ENCODE measurements at places on chromosomes 11 and 22.

- DNase-seq, result no peak
These were observed 31.3 kb upstream of the RRM1 start for GRCh38 chr11:4063348-4063747.

DNA sequence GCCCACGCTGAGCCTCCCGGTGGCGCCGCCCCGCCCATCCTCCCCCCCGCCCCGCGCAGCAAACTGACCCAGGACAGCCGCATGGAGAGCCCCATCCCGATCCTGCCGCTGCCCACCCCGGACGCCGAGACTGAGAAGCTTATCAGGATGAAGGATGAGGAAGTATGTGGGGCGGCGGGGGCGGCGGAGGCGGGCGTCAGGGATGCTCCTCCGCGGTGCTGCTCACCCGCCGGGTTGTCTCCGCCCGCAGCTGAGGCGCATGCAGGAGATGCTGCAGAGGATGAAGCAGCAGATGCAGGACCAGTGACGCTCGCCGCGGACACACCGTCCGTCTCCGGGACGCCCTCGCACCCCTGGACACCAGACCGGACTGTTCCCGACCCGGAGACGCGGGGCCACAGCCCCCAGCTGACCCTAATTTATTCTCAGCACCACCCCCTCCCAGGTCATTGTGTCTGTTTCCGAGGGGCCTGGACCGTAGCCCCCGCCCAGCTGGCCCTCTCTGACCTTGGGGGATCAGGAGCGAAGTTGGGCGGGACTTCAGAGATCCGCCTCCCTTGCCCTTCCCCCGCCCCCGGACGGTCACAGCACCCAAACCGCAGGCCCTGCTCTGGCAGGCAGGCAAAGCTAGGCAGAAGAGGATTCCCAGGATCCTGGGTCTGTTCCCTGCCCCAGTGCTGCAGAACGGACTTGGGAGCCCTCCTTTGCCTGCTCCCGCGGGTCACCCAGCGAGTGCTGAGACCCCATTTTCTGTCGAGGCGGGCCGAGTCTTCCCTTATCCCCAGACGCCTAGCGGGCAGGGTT, 959 bp upstream of the GP1BB start:
- no peak for DNase-seq

DNA sequence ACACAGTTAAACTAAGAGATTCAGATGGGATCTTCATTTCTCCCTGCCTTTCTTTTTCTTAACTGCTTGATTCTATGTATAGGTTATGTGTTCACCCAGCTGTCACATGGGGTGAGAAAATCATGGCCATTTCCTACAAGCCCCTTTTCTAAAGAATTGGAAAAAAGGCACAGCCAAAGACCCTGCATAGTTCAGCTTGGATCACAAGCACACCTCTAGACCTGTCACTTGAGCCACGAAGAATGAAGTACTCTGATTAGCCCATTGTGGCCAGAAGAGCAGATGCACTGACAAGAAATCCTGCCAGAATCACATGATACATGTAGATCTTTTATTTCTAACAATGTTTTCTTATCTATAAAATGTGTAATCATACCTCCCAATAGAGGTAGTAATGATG, 69.7 kb downstream of the RAB38 start:
- no peak for DNase-seq

- DNase-seq, result no peak
These were observed 32.7 kb upstream of the SYN3 start for GRCh38 chr22:33090836-33091235.

GRCh38 chr11:131691181-131692041, 321.0 kb downstream of the NTM start:
- DNase-seq, result no peak

DNA sequence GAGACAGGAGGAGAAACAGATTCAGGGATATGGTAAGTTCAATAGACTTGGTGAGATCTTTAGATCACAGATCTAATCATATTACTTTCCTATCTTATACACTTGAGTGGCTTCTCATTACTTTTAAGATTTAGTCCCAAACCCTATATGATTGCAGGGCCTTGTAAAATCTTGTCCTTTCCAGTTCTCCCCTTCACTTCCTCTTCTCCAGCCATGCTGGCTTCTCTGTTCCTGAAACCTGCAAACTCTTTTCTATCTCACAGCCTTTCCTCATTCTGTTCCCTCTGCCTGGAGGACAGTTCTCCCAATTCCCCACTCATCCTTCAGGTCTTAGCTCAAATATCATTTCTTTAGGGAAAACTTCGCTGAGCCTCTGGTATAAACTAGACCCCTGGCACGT, 65.9 kb upstream of the BIRC3 start:
- DNase-seq, result no peak

- no peak for DNase-seq
These were observed 8.0 kb upstream of the PDGFB start for GRCh38 chr22:39252461-39253434.

DNA sequence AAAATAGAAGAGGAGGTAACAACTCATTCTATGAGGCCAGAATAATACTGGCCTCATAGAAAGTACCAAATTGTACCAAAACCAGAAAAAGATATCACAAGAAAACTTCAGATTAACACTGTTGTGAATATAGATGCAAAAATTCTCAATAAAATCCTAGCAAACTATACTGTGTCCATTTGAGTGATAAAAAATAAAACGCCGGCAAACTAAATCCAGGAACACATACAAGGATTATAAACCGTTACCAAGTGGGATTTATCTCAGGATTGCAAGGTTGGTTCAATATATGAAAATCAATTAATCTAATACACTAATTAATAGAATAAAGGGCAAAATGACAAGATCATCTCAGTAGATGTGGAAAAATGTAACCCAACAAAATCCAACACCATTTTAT, 23.6 kb upstream of the FBXO3 start:
- DNase-seq, result no peak

- DNase-seq, result no peak
These were observed 571.5 kb downstream of the CNTN5 start for GRCh38 chr11:99592266-99592665.

GRCh38 chr11:4662876-4663275, 19.1 kb downstream of the OR51E1 start:
- no peak for DNase-seq

- no peak for DNase-seq
These were observed 72.3 kb downstream of the ARFGAP2 start for GRCh38 chr11:47104261-47104950.

DNA sequence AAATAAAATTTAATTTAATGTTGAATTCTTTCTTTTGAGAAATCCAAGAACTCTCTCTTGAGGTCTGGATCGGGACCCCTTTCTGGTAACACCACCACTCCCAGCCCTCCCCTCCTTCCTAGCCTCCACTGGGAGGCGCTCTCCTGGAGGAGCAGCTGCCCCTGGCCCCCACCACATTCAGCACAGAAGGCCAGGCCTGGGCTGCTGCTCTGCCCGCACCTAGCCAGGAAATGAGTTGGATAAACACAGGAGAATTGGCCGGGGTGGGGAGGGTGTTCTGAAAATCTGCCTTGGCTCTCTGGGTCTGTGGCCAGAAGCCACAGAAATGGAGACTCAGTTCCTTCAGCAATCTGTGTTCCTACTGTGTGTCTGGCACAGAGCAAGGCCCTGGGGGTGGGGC, 31.2 kb downstream of the C22orf42 start:
- DNase-seq, result no peak

- no peak for DNase-seq
These were observed at the start of gene KRTAP5-11 for GRCh38 chr11:71582309-71582895. Gene KRTAP5-11 (minus strand): TSS chr11:71582875. CDS start chr11:71582837, 38 bp downstream.

- no peak for DNase-seq
These were observed 325.7 kb upstream of the PITPNB start for GRCh38 chr22:28244757-28245156.

DNA sequence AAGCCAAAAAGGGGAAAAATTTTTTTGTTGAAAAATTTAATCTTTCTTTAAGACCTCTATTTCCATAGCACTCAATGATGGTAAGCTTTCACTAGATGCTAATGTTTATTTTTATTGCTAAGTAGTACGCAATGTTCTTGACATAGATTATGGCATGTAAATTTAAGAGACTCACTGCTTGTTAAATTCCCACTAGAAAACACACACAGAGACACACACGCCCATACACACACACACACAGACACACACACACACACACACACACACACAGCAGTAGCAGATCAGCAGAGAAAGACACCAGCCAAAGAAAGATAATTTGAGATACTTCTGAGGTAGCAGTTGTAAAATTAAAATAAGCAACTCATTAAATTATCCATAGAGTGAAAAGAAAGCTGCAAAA, 16.0 kb upstream of the BDNF start:
- DNase-seq, result no peak

GRCh38 chr11:70769106-70769505, 370.8 kb downstream of the CTTN start:
- DNase-seq, result no peak

GRCh38 chr22:31583861-31584485, 78.0 kb downstream of the PISD start:
- DNase-seq, result no peak

GRCh38 chr11:15938121-15938611, 418.2 kb downstream of the SOX6 start:
- no peak for DNase-seq

- no peak for DNase-seq
These were observed 24.2 kb downstream of the EIF4G2 start for GRCh38 chr11:10784232-10785145.

GRCh38 chr11:125954123-125954944, 8.5 kb downstream of the VSIG10L2 start:
- DNase-seq, result no peak

DNA sequence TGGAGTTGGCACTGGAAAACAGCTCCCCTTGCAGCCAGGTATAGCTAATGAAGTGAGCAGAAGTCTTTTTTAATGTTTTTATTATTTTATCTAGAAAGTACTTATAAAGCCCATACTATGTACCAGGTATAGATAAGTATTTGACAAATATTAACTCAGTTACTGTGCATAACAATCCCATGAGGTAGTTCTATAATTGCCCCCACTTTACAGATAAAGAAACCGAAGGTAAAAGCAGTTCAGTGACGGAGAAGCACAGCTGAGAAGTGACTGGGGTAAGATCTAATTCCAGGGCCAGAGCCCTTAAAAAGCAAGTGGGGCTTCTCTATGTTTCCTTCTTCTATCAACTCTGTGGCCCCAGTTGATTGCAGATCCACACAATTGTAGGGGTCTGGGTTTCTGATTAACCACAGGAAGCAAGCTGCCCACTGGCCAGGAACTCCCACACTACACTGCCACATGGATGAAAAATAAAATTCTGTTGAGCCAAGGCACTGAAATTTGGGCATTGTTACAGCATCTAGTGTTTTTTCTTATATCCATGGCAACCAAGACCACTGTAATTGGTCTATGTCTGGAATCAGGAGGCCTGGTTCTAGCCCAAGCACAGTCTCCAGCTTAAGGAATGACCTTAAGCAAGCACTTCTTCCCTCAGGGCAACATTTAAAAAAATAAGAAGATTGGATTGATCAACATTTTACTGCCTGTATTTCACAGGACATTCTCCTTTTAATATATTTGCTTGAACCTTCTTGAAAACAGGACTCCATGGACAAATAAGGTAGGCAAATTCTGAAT, 55.3 kb upstream of the TEAD1 start:
- DNase-seq, result no peak

- peak; percentile 27 for DNase-seq
These were observed 57.7 kb downstream of the TEAD1 start for GRCh38 chr11:12731841-12732336.

- no peak for DNase-seq
These were observed 323.7 kb downstream of the MIAT start for GRCh38 chr22:26981111-26981510.

DNA sequence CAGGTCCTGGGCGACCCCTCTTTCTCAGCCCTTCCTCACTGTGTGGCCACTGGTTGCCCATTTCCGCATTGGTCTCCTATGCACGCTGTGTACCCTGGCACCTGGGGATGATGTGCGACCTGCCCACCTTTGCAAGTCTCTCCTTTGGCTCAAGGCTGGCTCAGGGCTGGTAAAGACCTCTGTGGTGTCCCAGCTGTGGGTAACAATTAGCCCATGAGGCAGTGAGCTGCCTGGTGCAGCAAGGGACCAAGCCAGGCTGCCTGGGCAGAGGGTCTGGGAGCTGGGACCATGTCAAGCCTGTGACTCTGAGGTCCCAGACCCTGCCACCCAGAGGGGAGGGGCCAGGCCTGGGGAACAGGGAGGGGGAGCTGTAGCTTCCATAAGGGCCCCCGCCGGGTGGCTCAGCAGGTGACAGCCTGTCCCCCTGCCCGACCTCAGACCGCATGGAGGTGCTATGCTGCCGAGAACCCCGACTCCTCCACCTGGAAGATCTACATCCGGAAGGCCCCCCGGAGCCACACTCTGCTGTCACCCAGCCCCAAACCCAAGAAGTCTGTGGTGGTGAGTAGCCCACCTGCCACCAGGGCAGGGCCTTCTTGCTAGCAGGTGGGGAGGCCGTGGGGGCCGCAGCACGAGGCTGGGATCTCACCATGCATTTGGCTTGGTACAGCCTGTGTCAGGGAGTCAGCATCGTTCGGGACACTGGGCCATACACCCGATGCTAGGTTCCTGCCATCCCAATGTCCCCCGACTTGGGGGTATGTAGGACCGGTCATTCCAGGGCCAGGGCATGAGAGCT, 112.5 kb downstream of the KCNQ1OT1 start:
- DNase-seq, result no peak

DNA sequence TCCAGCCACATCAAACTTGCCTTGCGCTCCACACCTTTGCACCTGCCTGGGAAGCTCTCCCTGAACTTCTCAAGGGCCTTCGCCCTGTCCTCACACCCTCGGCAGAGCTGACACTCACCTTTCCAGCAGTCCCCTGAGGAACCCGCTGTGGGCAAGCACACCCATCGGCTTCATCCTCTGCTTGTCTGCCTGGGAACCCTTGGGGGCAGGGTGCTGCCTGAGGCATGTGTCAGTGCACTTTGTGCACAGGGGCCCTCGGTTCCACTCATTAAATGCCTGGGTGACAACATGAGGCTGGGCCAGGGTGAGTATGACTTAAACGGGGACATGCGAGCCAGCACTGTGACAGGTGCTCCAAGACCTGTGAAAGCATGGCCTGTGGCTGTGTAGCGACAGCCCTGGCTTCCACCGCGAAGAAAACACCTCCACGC, 2.6 kb upstream of the LRFN4 start:
- DNase-seq, result no peak

DNA sequence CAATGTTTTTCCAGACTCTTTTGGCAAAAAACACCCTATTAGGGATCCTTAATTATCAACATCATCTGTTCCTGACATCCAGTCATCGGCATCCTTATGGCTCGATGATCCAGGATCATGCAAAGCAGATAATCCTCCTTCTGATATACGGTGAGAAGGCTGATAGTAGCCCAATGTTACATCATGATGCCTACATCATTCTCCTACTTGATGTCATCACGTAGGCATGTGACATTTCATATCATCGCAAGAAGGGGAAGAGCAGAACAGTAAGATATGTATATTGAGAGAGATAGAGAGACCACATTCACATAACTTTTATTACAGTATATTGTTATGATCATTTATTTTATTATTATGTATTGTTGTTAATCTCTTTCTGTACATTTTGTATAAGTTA, 168.6 kb downstream of the ADAMTS15 start:
- DNase-seq, result no peak

- no peak for DNase-seq
These were observed 5.4 kb downstream of the SMCO4 start for GRCh38 chr11:93537767-93538261.

- DNase-seq, result no peak
These were observed 2345.8 kb downstream of the LRRC4C start for GRCh38 chr11:39113606-39114005.
